ENCODE measurements at places on chromosomes 2 and 18. TPM values are rescaled to one million over a fixed set of nuclear protein-coding genes. Genes with fewer than 3 reads are reported as not detected.

The NMUR1 gene
- 8.1 TPM for total RNA-seq

The GREB1L gene
- not detected for total RNA-seq

The DPP10 gene
- not detected for total RNA-seq

The MEP1B gene
- total RNA-seq, result 0.11 TPM
